Body of pancreas (tissue), 4 donors: ENCODE measurements at places on chromosomes 2 and 18.

- DNase-seq: no peak
Measured at GRCh38 chr2:157216286-157216965, 41.1 kb upstream of the GALNT5 start.

DNA sequence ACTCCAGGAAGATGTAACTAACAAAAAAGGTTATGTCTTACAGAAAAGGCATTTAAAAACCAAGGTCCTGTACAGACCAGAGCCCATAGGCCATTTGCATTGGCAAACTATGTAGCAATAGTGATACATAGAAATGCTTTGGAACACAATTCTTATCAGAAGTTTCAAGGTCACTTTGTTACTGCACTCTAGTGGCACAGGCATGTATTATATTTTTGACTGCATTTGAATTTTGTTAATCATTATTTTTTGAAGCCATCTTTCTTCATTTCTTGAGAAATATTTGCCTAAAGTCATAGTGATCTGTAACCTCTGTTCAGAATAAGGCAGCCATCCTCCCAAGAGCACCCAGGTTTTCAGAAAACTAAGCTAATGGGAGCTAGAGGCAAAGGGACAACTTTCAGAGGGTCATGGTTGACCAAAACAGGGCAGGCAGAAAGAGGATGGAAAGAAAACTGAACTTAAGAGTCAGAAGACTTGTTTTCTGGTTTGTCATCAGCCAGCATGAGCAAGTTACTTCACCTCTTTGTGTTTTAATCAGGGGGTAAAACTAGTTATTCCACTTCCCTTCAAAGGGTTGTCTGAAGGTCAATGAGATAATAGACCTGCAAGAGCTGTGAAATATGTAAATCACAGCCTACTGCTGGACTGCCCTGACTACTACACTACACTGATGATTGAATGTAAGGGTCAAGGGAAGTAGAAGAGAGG is 41.5 kb downstream of the SLC38A11 start:
- peak; percentile 67 for DNase-seq

- peak; percentile 88 for DNase-seq
Measured at GRCh38 chr2:29921560-29921915, at the start of gene ALK. Gene ALK (minus strand): TSS chr2:29921586. CDS start chr2:29920659, 927 bp downstream.

DNA sequence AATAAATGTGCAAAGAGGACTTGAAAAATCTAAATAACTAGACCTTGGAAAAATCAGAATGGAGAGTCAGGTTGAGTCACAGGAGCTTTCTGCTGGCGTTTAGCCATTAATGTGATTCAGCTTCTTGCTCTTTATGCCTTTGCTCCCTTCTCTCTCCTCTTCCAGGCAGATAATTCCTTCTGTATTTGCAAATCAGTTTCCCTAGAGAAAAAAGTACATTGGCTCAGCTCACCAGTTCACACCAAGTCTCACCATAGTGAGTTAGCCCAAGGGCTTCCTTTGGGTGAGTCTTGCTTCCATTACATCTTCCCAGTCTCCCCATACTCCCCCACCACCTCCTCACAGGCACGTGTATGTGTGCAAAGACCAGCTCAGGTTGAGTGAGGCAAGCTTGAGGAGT is 73.6 kb downstream of the CYBRD1 start:
- DNase-seq: no peak

- DNase-seq: no peak
Measured at GRCh38 chr2:84924173-84925106, 19.0 kb downstream of the TMSB10 start.

GRCh38 chr18:23085066-23085465 is 50.2 kb upstream of the CABLES1 start:
- DNase-seq: no peak

DNA sequence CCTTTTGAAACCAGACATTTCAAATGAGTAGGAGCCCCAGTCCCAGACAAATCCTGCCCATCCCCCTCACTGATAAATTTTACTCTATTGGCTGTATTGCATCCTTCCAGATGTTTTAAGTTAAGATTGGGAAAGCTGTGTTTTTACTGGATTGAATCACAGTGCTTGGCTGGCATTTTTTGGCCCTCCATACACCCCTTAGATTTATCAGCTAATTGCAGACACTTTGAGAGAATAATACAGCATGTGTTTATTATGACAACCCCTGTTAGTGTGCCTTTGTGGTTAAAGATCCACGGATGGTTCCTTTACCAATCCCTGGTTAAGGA is 74.9 kb downstream of the ANTXR1 start:
- no peak for DNase-seq

DNA sequence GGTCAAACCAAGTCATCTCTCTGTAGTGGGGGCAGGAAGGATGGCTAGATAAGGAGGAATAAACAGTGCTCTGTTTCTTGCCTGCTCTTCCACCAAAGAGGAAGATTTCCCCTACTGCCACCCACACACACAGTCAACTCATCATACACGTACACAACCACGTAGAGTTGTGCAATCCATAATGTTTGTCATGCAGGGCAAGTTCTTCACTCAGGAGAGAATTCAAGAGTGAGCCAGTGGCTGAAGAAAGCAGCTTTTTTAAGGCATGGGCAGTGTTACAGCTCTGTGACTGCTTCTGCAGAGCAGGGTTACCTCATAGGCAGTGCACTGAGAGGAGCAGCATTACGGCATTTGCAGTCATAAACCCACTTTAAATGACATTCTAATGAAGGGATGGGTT is 283.0 kb downstream of the RND3 start:
- no peak for DNase-seq
